ENCODE measurements at places on chromosomes 1 and 21.

DNA sequence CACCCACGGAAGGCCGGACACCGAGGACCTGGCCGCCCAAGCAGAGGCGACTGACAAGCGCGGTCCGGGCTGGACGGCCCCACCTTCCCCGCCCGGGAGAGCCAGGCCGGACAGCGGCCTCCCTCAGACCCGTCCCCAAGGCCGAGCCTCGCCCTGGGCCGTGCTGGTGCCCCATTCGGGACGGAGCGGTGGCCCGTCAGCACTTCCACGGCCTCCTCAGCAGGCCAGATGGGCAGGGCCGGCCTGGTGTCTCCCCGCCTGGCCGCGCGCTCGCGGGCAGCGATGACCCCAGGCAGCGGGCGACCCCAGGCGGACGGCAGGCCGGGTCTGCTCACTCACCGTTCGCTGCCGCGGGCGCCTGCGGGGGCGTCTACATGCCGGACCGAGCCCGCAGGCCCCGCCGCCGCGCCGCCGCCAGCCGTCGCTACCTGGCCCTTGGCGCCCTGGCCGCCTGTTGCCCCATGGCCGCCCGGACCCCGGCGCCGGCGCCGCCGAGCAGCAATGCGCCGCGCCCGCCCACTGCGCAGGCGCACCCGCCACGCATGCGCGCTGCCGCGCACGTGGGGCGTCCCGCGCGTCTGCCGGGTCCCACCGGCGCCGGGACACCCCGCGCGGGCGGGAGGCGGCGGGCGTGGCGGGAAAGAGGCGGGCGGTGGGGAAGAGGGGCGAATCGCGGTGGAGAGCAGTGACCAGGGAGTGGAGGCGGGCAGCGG, at the start of gene NADK:
Gene NADK, minus strand, starts transcription at position 521 of the 713 bp plus-strand sequence. CDS start 13,064 bp downstream, outside the sequence.
- DNase-seq = peak; percentile 2

DNA sequence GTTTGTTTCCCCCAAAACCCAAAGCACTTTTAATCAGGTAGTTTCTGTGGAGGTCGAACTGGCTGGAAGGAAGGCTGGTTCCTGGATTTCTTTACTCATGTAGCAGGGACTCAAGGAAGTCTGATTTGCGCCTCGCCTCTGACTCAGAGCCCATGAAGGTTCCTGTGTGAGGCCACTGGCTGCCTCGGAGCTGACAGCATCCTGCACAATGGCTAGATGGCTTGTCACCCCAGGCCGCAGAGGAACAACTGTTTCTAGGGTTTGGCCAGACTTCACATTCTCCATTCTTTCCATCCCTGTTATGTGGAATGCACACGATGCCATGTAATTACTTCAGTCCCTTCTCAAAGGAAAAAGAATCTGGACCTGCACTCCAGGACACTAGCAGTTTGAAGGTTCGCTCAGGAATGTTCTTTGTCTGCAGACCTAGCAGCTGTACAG, 39.1 kb upstream of the PRSS38 start:
- DNase-seq = no peak

- no peak for DNase-seq
Observed at GRCh38 chr21:35086357-35086756, 37.3 kb upstream of the RUNX1 start.

GRCh38 chr1:234713440-234713839, 103.5 kb upstream of the IRF2BP2 start:
- no peak for DNase-seq

- no peak for DNase-seq
Observed at GRCh38 chr1:844472-845026, 79.2 kb upstream of the SAMD11 start.

- DNase-seq = no peak
Observed at GRCh38 chr1:185694081-185694480, 40.1 kb upstream of the HMCN1 start.

DNA sequence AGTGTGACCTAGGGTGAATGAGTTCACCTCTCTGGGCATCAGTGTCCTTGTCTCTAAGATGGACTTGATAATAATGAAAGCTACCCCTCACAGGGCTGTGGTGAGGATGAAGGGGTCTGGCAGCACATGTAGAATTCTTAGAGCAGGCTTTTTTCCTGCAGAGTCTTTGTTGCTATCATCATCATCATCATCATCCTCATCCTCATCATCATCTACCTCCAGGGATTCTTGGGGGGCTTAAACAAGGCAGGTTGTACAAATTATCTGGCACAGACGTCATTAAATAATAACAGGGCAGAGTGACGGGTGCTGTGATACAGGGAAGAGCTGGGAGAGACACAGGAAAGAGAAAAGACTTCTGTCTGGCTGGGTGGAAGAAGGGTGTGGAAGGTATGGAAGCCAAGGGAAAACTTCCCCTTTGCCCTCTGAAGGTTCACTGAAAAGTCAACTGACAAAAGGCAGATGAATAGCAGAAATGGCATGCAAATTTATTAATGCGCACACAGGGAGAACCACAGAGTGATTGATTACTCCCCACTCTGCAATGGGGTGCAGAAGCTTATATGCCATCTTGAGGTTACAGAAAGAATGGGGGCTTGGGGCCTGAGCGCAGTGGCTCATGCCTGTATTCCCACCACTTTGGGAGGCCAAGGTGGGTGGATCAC, 17.0 kb upstream of the SLC2A1 start:
- no peak for DNase-seq

DNA sequence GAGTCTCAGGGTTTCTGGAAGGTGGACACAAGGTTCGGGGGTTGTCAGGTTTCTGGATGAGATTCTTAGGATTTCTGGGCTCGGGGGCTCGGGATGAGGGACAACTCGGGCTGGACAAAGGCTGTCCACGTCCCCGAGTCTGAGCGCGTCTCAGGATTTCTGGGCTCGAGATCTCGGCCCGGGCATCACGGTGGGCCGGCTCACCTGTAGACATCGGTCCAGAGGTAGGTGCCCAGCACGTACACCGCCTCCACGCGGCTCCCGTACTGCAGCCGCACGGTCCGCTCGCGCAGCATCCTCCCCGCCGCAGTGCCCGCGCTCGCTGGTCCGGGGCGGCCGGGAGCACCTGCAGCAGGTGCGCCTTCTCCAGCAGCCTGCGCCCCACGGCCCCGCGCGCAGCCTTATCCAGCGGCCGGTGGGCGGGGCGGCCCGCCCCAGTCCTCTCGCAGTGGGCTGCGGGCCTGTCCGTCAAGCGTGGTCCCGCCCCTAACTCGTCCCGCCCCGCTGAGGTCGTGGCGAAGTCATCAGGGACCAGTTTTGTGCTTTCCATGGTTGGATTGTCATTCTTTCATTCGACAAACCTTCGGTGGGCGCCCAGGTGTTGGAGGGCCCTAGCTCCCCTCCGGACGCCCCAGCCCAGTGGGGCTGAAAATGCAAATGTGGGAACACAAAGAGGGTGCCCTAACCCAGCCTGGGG, at the start of gene PADI2:
Gene PADI2, minus strand, starts transcription at position 376 of the 697 bp plus-strand sequence. Its CDS starts 80 bp downstream, at position 296.
- DNase-seq = no peak

DNA sequence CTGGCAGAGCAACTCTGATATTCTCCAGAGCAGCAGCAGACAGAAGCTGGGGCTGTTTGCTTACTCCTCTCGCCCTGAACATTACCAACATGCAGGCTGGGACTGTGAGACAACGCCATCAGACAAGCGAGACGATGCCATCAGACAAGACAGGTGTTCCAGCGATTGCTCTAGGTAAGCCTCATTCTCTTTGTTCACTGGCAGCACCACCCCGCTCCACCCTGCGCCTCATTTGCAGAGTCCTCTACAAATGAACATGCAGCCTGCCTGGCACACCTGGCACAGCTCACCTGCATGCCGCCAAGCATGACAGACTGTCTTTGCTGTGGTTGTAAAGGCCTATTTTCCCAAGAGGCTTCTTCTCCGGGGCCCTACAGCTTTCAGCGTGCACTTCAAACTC, 346.2 kb downstream of the SMYD3 start:
- no peak for DNase-seq

DNA sequence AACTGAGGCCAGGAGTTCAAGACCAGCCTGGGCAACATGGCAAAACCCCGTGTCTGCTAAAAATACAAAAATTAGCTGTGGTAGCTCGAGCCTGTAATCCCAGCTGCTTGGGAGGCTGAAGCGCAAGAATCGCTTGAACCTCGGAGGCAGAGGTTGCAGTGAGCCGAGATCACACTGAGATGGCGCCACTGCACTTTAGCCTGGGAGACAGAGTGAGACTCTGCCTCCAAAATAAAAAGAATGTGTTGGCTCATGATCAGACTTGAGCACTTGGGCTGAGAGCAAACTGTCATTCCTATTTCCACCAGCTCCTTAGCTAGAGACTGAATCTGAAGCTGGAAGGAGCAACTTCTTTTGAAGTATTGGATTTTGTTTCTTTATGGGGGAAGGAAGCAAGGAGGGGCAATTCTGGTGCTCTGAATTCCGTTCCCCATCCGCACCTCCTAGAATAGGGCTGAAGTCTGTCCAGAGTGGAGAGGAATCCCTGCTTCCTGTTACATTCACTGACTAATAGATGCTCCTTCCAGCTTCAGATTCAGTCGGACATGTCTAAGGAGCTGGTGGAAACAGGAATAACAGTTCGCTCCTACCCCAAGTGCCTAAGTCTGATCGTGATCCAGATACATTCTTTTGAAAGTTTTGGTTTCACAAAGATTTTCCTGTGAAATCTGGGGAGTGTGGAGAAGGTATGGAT, 3.8 kb downstream of the ZNF672 start:
- DNase-seq = no peak
